Colonic mucosa (tissue), 4 donors: ENCODE measurements at places on chromosomes 5 and 9.
A peak's percentile ranks its signal among the peaks of the same experiment; 100 is the strongest.

- no peak for DNase-seq
Measured at GRCh38 chr5:35908228-35908627, 30.2 kb downstream of the CAPSL start.

DNA sequence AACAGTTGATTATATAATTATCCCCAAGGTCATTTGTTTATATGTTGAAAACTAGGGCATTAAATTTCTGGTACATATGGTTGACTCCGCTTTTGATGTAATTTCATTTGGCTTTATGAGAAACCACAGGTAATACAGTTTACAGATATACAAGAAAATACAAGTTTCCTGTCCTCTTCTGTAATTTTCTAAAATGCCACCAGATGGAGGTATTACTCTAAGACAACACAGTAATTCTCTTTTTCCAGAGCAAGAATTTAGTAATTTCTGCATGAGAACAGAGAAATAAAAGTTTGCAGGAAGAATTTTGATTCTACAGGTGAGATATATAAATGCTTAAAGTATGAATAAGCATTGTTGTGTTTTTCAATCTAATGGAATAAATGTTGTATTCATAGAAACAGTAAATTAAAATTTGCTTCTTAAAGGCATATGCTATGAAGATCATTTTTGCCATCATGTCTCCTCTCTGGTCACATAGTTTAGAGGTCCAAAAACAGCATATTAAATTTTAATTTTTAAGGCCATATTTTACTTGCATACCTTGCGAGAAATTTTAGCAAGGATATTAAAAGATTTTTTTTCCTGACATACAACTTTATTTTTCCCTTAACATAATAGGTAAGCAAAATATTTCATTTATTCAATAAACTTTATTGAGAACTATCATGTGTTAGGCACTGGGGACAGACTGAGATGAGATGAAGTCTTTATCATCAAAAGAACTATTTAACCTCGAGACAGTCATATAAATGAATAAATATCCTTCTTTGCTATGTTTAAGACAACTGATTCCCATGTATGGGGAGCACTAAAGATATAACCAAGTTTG, 22.7 kb downstream of the CHD1 start:
- DNase-seq = no peak

- DNase-seq = no peak
Measured at GRCh38 chr5:164475339-164475977, 970.0 kb downstream of the MAT2B start.

GRCh38 chr9:112288029-112288428, 45.4 kb downstream of the PTBP3 start:
- DNase-seq = no peak

DNA sequence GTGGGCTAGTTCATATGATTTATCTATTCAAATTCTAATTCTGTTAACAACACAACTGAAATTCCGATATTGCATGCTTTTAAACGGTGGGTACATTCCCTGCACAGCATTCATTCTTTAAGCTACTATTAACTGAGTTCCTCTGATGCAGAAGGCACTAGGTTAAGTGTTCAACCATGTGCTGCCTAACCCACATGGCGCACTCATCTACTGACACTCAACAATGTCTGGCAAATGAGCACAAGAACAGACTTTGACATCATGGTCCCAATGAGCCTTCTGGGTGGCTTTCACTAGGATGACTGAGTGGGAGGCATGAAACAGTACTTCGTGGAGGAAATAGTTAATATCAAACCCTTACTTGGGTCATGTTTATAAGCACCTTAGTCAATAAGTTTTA, 10.2 kb downstream of the NREP start:
- DNase-seq = no peak

DNA sequence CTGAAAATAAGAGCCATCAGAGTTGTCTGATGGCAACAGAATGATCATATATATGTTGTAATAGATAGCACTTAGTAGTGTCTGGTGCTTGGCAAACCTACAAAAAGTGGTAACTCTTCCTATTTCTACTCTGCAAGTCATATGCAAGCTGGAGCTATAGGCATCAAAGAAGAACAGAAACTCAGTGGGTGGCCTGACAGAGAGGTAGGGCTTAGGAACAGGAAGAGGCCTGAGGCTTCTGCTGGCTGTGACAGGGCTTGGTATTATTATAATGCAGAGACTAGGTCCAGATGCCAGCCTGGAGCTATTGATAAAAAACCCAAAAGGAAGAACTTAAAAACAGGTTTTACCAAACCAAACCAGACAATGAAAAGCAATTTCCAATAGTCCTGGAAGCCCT, 4.4 kb upstream of the DIAPH1 start:
- DNase-seq = no peak

GRCh38 chr9:90966031-90966290, 164.3 kb downstream of the SYK start:
- DNase-seq = no peak

- DNase-seq = no peak
Measured at GRCh38 chr9:80720579-80720978, 968.8 kb downstream of the TLE1 start.

- no peak for DNase-seq
Measured at GRCh38 chr5:28809811-28810750, 1771.7 kb upstream of the CDH9 start.

GRCh38 chr9:89138463-89139390, 39.9 kb downstream of the SHC3 start:
- DNase-seq = no peak

DNA sequence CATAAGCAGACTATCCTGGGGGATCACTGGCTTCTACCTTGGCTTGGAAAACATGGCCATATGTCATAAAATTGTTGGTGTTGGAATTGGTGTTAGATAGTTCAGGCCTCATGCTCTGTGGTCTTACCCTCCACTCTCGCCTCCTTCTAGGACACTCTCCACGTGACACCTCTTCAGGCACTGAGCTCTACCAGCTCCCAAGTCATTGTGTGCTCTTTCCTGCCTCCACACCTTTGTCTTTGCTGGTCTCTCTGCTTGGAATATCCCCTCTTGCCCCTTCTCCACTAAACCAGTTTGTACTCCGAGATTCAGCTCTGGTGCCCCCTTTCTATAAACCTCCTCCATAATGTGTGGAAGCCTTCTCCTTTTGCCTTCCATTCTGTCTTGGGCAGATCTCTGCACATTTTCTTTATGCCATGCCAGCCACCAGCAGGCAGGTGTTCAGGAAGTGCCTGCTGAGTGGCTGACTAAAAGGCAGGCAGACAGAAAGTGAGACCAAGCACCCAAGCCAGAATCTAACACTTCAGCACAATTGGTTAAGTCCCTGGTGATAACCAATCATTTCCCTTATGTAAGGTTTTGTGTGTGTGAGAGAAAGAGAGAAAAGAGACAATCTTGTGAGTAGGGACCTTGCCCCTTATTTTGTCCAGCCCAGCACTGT, 37.7 kb downstream of the SAR1B start:
- DNase-seq = peak; percentile 6

DNA sequence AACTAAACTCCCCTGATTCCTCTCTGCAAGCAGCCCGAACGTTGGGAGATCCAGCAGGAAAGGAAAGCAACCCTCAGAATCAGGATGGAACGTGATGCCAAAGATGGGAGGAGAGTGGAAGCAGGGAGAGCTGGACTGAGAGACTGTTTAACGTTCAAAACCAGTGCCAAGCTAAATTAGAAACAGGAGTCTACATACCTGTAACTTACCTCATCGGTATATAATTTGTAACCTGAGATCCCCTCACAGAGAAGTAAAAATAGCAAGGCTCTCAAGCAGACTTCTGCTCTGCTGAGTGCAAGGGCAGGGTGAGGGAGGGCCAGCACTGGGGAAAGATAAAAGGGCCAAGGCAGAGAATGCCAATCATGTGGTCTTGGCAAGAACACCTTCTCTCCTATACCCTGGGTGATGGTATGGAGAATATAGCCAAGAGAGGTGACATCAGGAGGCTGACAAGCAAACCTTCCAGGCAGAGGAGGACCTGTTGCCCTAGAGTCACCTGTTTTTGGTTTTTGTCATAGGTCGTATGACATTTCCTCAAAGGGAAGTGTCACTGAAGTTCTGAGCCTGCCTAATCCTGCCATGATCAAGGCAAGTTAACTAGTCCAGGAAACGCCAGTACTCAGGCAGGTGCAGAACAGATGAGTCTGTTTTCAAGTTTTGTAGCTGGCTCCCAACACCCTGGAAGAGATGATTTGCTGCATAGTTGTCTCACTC, 472.0 kb downstream of the NFIB start:
- DNase-seq = no peak

- DNase-seq = no peak
Measured at GRCh38 chr9:119898316-119898715, 529.1 kb upstream of the BRINP1 start.

DNA sequence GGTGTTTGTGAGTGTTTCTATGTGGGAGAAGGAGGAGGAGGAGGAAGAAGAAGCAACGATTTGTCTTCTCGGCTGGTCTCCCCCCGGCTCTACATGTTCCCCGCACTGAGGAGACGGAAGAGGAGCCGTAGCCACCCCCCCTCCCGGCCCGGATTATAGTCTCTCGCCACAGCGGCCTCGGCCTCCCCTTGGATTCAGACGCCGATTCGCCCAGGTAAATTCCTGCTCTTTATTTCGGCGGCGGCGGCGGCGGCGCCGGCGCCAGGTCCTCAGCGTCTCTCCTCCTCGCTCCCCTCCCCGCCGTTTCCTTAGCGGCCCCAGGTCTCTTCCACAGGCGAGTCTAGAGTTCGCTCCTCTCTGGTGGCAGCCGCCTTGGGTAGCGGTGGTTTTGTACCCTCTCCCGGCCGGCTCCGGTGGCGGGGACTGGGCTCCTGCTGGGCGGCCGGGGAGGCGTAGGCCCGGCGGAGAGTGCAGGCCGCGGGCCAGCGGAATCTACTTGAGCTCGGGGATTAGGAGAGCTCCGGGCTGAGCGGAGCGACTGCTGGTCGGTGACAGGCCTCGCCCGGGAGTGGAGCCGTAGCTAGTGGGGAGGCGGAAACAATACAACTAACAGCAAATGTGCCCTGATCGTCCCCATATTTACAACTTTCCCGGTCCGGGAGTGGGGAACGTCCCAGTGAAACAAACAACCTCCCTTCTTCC, 547 bp downstream of the NIPBL start:
- peak; percentile 62 for DNase-seq

DNA sequence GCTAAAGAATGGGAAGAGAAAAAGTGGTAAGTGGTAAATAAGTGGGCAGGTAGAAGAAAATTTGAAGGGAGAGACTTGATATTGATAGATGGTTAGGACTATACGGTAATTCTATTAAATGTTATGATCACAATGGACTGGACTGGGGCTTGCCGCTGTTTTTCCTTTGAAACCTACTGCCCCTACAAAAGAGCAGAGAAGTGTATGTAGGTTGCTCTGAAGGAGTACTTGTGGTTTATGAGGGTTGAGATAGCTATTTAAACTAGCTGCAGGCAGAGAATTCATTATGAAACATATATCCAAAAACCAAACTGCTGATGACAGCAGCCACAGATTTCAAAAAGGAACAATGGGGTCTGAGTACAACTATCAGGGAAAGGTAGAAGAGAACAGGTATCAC, 16.8 kb upstream of the HK3 start:
- no peak for DNase-seq

GRCh38 chr9:136578915-136579649, 33.2 kb upstream of the NOTCH1 start:
- no peak for DNase-seq

- DNase-seq = no peak
Measured at GRCh38 chr9:14033067-14033466, 280.9 kb downstream of the NFIB start.

DNA sequence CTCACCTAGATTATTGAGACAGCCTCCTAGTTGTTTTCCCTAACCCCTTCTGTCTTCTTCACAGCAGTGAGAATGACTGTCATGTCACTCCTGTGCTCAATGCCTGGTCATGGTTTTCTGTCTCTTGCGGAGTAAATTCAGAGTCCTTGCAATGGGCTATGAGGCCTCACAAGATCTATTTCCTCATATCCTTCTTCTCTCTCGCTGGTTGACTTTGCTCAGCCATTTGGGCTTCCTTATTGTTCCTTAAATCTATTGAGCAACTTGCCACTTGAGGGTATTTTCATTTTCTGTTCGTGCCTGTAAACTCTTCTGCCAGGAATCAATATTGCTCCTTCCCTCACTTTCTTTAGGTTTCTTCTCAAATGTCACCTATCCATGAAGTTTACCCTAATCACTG, 9.0 kb downstream of the PPP3R2 start:
- DNase-seq = no peak

DNA sequence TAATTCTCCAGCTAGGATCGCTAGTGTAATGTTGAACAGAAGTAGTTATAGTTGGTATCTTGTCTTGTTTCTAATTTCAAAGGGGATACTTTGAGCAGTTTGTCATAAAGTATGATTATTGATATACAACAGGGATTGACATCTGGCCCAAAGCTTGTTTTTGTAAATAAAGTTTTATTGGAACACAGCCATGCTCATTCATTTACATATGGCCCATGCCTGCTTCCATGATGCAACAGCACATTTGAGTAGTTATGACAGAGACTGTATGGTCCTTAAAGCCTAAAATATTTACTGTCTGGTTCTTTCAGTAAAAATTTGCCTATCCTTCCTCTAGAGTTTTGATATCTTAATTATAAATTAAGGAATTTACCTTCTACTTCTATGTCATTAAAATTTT, 69.8 kb downstream of the RPS6 start:
- DNase-seq = no peak

- DNase-seq = no peak
Measured at GRCh38 chr5:139752506-139753473, 42.8 kb upstream of the PSD2 start.

GRCh38 chr5:10863763-10864383, 102.8 kb upstream of the DAP start:
- DNase-seq = peak; percentile 61

- DNase-seq = no peak
Measured at GRCh38 chr5:145072889-145073288, 762.3 kb downstream of the PRELID2 start.

DNA sequence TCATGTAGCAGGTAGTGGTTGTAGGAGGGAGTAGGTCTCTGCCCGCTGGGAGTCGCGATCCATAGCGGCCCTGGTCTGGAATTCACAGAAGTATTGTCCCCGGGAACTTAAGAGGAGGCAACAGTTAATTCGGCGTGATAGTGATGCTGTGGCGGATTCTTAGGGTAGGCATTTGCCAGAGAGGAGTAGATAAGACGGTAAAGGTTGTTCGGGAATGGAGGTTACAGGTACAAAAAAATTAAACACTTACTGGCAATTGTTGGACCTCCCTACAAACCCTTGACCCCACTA, 679 bp downstream of the SMC5 start:
- DNase-seq = no peak

DNA sequence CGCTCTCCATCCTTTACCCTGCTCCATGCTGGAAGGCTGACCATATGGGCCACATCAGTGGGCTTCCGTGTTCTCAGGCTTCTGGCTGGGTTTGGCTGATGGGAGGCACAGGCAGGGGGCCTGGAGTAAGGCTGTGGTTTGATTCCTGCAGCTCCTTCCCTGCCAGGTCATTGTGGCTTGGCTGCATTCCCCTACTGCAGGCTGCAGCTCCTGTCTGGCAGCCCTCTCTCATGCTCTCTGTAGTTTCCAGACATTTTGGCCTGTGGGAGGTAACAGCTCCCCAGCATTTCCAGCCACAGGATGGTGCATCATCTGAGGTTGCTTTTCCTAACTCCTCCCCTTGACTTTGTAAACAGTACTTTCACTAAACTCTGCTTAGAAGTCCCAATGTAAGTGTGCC, 102.0 kb upstream of the PTPN3 start:
- no peak for DNase-seq

- DNase-seq = peak; percentile 86
Measured at GRCh38 chr5:149869411-149869821, 75.2 kb downstream of the PDE6A start.

GRCh38 chr9:7478646-7479045, 320.9 kb downstream of the DMAC1 start:
- no peak for DNase-seq
